ENCODE measurements at places on chromosomes 2 and 18. TPM values are rescaled to one million over a fixed set of nuclear protein-coding genes. Genes with fewer than 3 reads are reported as not detected.

Gene LHCGR
- total RNA-seq, result not detected

Gene PTPN4
- 27.1 TPM for total RNA-seq

Gene SATB2
- 0.26 TPM for total RNA-seq

Gene DSC1
- total RNA-seq, result not detected

Gene CRYGC
- not detected for total RNA-seq

Gene KCNG3
- total RNA-seq, result not detected

Gene TUBA4B
- total RNA-seq, result not detected

Gene COL6A3
- total RNA-seq, result 6.6 TPM

Gene TGFA
- total RNA-seq, result 8.0 TPM

Gene LCT
- total RNA-seq, result not detected

Gene GPR39
- total RNA-seq, result not detected

Gene CDH2
- 1.8 TPM for total RNA-seq

Gene C2orf72
- total RNA-seq, result not detected

Gene SF3B6
- total RNA-seq, result 139 TPM

Gene PSMA8
- total RNA-seq, result not detected

Gene EFEMP1
- 3,306 TPM for total RNA-seq

Gene FAM124B
- total RNA-seq, result 48.8 TPM

Gene INPP1
- total RNA-seq, result 14.2 TPM

Gene RFX8
- total RNA-seq, result 0.13 TPM

Gene MGAT4A
- total RNA-seq, result 6.2 TPM

Gene DNER
- total RNA-seq, result under 0.01 TPM

Gene CKAP2L
- total RNA-seq, result 3.1 TPM

Gene CGREF1
- total RNA-seq, result 5.1 TPM

Gene TXNDC2
- not detected for total RNA-seq

Gene DSG1
- not detected for total RNA-seq

Gene FAM161A
- total RNA-seq, result 0.76 TPM

Gene CCBE1
- total RNA-seq, result under 0.01 TPM

Gene SMYD1
- not detected for total RNA-seq

Gene VWC2L
- not detected for total RNA-seq

Gene FNDC4
- total RNA-seq, result 10.0 TPM

Gene RGPD3
- 0.13 TPM for total RNA-seq

Gene REG3G
- not detected for total RNA-seq

Gene CTNNA2
- not detected for total RNA-seq

Gene FEV
- total RNA-seq, result not detected

Gene TIA1
- total RNA-seq, result 81.1 TPM

Gene CREB1
- total RNA-seq, result 29.7 TPM

Gene CARF
- 2.4 TPM for total RNA-seq

Gene VIL1
- not detected for total RNA-seq

Gene OTOF
- 20.7 TPM for total RNA-seq

Gene ASB18
- total RNA-seq, result not detected

Data from dermis microvascular lymphatic vessel endothelial cell (primary cell).